ENCODE measurements at places on chromosomes 1 and 21. TPM values are rescaled to one million over a fixed set of nuclear protein-coding genes. Genes with fewer than 3 reads are reported as not detected.

Gene NOS1AP
- total RNA-seq: 0.17 TPM

Gene SH2D5
- 2.3 TPM for total RNA-seq

Gene RGSL1
- total RNA-seq: not detected

Gene TMEM125
- total RNA-seq: not detected

Gene IPP
- total RNA-seq: 15.2 TPM

Gene MOB3C
- total RNA-seq: 12.1 TPM

Gene LEFTY1
- not detected for total RNA-seq

Gene AMIGO1
- total RNA-seq: 1.8 TPM

Gene RCAN3
- total RNA-seq: 5.0 TPM

Gene TTC24
- total RNA-seq: not detected

Gene C1orf116
- total RNA-seq: not detected

Gene RWDD3
- total RNA-seq: 17.5 TPM

Gene SPRR2F
- not detected for total RNA-seq

Gene MRPS14
- 31.3 TPM for total RNA-seq

Gene OR14K1
- not detected for total RNA-seq

Gene LCE6A
- not detected for total RNA-seq

Gene HSPA6
- 0.51 TPM for total RNA-seq

Gene ABCD3
- total RNA-seq: 34.4 TPM

Gene OXCT2
- 6.4 TPM for total RNA-seq

Gene NBPF6
- total RNA-seq: not detected

Gene F13B
- total RNA-seq: not detected

Gene ERICH3
- total RNA-seq: 0.17 TPM

Gene HSD3B1
- not detected for total RNA-seq

Gene SNAPIN
- total RNA-seq: 76.5 TPM

Gene DNAJC28
- total RNA-seq: 2.3 TPM

Gene IGSF5
- not detected for total RNA-seq

Gene OR2T35
- total RNA-seq: not detected

Gene PNRC2
- total RNA-seq: 91.7 TPM

Gene LYPD8
- not detected for total RNA-seq

Gene ZRANB2
- total RNA-seq: 27.2 TPM

Data from fibroblast of lung (primary cell).